ENCODE measurements at places on chromosomes 2 and 18.

DNA sequence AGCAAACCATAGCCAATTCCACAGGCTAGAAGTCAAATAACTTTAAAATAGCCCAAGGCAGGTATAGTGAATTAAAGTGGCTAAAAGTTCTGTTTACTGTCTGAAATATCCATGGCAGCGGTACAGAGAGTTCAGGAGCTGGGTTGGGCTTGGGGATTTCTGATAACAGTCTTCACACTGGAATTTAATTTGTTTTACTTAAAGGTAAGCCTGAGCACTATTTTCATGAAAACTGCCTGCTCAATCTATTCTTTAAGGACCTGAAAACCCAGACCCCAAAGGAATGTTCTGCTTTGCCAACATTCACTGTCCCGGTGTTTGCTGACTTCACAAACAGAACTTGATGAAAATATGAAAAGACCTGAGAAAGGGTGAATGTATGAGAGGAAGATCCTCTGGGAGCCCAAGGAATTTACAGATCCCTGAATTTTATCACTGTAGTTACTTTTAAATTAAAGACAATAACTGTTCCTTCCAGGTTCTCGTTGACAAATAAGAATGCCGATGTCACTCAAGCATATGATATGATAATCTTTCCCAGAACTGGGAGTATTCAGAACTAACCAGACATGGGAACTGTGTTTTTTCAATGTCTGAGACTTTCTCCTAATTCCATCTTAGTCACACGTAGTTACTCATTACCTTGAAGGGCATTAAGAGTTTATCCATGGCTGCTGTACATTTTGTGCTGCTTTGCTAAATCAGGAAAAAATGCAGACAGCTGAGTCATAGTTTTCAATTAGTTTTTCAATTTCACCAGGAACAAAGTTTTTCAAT, 28.3 kb upstream of the ITGB6 start:
- no peak for DNase-seq

DNA sequence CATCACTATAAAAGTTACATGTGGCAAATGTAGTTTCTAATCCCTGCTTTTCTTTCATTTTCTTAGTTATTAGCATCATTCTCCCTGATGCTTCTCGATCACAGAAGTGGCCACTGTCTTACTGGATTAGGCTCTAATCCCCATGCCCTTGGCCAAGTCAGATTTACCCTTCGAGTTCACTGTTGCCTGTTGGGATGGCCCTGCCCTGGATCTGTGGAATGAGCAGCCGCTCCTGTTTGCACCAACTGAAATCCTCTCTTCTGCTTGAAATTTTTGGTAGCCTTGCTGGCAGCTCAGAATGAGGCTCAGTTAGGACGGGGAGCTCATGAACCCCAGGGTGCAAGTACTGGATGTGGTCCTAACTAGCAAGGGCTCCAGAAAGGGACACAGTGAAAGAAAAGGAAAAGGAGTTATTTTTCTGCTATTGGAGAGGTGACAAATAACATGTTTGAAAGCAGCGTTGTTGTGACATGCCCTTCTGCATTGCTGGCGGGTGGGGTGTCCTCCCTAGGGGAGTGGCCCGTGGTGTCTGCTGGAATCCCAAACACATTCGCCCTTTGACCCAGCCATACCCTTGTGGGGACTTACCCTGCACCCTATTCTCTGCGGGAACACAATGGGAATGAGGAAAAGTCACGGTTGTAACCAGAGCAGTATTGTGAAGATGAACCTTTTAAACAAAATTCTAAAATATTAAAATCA, 34.5 kb downstream of the RBFA start:
- DNase-seq, result no peak

- DNase-seq, result no peak
Observed at GRCh38 chr2:64658269-64658668, 4.6 kb upstream of the SERTAD2 start.

DNA sequence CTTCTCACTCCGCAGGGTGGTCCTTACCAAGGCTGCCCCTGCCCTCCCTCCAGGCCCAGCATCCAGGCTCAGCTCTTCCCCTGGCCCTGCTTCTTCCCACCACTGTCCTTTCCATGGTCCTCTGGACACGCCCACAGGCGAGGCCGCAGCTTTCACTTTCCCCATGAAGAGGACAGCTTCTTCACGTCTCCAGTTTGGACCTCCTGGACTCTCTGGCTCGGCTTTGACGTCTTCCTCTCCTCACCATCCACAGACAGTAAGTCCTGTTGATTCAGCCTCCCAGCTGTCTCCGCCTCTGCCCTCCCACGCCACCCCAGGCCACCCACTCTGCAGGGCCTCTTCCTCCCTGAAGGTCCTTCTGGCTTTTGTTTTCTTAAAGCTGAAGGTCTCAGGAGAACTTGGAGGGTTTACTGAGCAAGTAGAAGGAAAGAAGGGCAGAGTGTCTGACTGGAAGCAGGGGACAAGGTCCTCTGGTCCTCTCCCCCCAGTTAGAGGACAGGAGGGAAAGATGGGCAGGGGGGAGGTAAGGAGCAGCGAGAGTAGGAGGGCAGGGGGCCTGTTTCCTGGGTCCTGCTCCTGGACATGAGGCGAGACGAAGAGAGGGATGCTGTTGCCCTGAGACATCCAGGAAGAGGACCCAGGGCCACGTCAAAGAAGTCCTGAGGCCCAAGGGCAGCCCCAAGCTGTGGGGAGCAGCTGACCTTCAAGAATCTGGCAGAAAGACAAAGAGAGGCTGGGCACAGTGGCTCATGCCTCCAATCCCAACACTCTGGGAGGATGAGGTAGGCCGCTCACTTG, 24.7 kb upstream of the NMUR1 start:
- DNase-seq, result no peak

GRCh38 chr2:172370821-172371455, 56.4 kb upstream of the ITGA6 start:
- no peak for DNase-seq
